Stimulated activated CD4-positive, alpha-beta T cell treated with anti-CD3 and anti-CD28 coated beads, Interleukin-1b, Interleukin-23, amount 100 ng/mL, for 48 hours (primary cell): ENCODE measurements at places on chromosomes 3 and 15.

GRCh38 chr15:29969562-29970401 lies 113.0 kb upstream of the GOLGA8J start:
- DNase-seq, result no peak

DNA sequence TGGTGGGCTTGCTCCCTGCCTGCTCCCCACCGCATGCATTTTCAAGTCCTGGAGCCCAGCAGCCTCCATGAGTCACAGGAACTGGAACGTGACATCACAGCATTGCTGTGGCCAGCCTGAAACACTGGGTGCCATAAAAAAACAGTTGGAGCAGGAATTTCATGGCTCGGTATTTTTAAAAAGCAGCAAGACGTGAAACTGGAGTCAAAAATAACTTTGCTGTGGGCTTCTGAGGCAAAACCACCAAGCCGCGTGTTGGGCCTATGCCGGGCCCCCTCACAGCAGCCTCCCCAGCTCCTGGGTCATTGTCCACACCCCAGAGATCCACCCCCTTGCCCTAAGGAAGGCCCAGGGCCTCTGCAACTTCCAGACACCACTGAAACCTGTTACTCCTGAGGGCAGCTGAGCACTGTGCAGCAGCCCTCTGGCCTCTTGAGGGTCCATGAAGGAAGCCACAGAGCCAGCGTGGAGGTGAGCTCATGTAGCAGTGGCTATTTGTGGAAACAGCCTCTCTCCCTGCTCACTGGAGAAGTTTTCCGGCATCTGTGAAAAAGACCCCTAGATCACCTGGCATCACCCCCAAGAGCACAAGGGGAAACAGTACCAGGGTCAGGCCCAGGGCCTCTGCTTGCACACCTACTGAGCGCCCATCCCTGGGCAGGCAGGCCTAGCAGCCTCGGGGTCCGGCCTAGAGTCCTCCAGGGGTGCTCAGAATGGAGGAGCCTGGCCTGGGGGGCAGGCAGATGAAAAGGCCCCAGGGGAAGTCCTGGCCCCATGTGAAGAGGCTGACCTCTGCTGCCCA lies 34.0 kb upstream of the DUSP7 start:
- no peak for DNase-seq

GRCh38 chr3:189779166-189779565 lies 148.0 kb downstream of the TP63 start:
- DNase-seq, result no peak

DNA sequence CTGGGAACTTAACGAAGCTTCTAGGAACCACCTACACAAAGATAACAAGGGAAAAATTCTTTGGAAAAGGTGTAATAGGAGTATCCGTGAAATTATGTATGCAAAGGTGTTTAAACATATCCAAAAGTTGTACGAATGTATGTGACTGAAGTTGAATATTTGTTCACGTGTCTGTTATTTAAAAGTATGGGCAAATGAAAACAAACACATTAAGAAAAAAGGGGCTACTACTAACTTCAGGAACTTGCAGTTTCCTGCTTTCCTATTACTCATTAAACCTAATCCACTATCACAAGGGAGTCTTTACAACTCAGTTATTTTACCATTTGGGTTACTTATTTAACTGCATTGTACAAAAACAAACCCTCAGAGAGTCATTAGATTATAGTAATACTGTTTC lies 33.9 kb upstream of the GRAMD1C start:
- DNase-seq, result no peak

DNA sequence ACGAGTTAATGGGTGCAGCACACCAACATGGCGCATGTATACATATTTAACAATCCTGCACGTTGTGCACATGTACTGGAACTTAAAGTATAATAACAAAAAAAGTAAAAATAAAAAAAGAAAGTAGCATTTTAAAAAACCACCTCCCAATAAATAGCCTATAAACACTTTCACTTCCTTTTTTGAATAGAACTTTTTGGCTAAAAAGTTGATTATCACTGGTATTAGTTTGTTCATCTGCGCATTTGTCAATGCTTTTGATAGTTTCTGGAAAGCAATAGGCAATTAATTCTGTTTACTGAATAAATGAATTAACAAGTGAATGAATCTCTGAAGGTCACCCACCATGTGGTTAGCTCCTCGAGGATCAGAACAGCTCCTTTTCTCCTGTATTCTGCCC lies 179.9 kb downstream of the SLC9A9 start:
- DNase-seq, result no peak

- no peak for DNase-seq
Measured at GRCh38 chr3:13877911-13878280, 2.0 kb downstream of the WNT7A start.

DNA sequence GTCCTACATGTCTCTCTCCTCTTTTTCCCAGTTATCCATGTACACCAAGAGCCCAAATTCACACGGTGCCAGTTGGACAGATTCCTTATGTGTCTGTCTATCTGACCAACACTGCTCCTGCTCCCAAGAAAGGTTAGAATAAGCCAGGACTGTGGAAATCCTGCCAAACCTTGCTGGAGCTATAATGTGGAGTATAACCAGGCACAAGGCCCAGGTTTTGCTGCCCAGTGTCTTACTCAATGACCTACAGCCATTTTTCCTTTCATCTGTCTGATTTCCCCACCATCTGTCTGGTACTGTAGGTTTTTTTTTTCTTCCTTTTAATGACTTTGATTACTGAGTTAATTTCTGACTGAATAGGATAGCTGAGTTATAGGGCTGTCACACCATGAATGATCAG lies 26.5 kb upstream of the MINDY4B start:
- DNase-seq, result no peak

DNA sequence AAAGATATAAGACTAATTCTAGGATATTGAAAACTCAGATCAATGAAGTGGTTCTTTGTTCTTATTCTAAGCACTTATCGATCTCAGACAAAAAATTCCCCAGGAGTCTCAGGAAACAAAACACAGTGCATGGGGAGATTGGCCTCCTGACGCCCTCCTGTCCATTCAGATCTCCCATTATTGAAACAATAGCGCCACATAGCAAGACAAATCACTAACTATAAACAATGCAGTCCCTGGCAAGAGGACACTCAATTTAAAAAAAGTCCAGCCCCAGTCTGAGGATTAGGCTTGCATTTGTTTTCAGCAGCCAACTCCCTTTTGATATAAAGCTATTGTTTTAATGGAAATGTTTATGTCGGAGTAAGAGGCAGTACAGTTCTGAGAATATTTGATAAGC lies 528.2 kb downstream of the GABRG3 start:
- DNase-seq, result no peak

- DNase-seq, result peak; percentile 77
Measured at GRCh38 chr3:50194128-50194902, 2.9 kb downstream of the GNAT1 start.

- no peak for DNase-seq
Measured at GRCh38 chr3:187746442-187747281, 1.4 kb upstream of the BCL6 start.

GRCh38 chr3:114456742-114457141 lies 162.9 kb downstream of the TIGIT start:
- no peak for DNase-seq

- peak; percentile 27 for DNase-seq
Measured at GRCh38 chr3:183202004-183202722, 39.6 kb upstream of the LAMP3 start.

- no peak for DNase-seq
Measured at GRCh38 chr3:186984064-186984463, 53.7 kb downstream of the ST6GAL1 start.

- DNase-seq, result no peak
Measured at GRCh38 chr3:12439161-12439940, 44.9 kb upstream of the TSEN2 start.

GRCh38 chr3:185153171-185153771 lies 411 bp upstream of the C3orf70 start:
- no peak for DNase-seq

DNA sequence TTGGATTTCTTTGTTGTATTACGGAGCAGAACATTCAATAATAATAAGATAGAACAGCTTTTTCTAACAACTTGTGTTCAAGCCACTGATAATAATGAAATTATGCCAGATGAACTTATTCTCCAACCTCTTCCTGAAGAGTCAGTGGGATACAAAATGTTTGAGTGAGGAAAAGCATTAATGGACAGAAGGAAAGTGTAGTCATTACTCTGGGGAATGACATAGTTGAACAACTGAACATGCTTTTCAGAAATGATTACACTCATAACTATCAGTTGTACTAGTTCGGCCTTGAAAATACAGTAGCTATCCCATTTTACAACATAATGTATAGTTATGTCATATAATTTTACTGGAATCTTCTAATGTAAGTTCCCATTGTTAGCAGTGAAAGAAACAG lies 55.9 kb downstream of the ALCAM start:
- no peak for DNase-seq

- DNase-seq, result no peak
Measured at GRCh38 chr3:107496855-107497254, 25.9 kb upstream of the BBX start.

GRCh38 chr3:127699416-127700300 lies 26.9 kb downstream of the ABTB1 start:
- DNase-seq, result no peak

- no peak for DNase-seq
Measured at GRCh38 chr3:123571264-123571972, 13.4 kb downstream of the HACD2 start.

- no peak for DNase-seq
Measured at GRCh38 chr3:104887069-104887468, 479.6 kb upstream of the ALCAM start.

GRCh38 chr15:90979582-90979981 lies 14.8 kb downstream of the PRC1 start:
- no peak for DNase-seq

DNA sequence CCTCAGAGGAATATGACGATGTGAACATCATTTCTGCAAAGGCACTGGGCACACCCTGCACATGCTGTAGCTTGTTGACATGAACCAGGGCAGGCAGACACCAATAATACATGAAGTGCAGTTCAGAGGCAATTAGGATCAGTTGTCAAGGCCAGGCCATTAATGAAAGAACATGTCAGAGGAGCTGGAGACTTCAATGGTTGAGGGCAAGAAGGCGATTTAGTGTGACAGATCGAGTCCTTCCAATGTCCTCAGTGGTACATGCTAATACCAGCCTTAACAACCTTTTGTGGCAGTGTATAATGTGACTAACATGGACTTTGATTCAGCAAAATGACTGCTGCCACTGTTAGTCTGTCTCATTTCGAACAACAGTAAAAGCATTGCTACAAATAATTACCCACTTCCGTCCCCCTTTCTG lies 205.2 kb upstream of the NANOGP8 start:
- DNase-seq, result no peak
